ENCODE measurements at places on chromosomes 16 and 17.

- DNase-seq: no peak
Observed at GRCh38 chr17:50815400-50815799, 20.0 kb upstream of the WFIKKN2 start.

GRCh38 chr17:66518108-66518507 is 215.7 kb downstream of the PRKCA start:
- no peak for DNase-seq

- DNase-seq: no peak
Observed at GRCh38 chr17:78408476-78409050, 30.1 kb downstream of the PGS1 start.

DNA sequence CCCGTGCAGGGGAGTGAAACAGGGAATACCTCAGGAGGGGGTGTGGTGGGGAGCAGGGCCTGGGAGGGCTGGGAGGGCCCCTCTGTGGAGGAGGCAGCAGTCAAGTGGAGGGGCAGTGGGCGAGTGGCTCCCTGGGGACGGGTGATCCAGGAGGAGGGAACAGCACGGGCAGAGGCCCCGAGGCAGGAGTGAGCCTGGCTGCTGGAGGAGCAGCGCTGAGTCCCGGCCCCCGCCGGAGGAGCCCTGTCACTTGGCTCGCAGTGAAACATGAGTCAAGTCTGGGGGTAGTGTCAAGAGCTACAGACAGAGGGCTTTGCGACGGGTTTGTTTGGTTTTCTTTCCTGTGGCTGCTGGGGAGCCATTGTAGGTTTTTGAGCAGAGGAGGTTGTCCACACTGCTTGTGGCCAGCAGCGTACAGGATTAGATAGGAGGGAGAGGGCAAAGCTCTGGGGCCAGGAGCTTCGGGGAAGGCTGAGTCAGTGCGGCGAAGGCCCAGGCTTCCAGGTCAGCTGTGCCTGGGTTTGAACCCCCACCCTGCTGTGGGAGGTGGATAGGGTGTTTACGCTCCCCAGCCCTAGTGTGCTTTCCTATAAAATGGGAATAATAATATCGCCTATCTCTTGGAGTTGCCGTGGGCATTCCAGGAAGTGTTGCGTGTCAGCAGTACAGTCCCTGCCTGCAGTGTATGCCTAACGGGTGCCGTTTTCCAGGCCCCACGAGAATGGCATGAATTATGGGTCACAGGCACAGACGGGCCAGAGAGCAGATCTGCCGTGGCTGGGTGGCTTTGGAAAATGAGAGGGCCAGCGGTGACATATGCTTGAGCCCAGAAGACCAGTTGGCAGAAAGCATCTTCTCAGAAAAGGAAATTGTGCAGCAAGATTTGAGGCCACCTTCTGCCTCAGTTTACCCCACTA is 115.9 kb upstream of the CIBAR2 start:
- peak; percentile 31 for DNase-seq

DNA sequence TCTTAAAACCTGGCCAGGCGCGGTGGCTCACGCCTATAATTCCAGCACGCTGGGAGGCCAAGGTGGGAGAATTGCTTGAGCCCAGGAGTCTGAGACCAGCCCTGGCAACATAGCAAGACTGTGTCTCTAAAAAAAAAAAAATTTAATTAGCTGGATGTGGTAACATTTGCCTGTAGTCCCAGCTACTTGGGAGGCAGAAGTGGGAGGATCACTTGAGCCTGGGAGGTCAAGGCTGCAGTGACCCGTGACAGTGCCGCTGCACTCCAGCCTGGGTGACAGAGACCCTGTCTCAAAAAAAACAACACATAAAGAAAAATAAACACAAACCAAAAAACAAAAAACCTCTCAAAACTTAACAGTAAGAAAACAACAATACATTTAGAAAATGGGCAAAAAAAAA is 106.3 kb downstream of the SMG6 start:
- no peak for DNase-seq

- DNase-seq: no peak
Observed at GRCh38 chr17:7880076-7880868, 8.3 kb upstream of the CHD3 start.

DNA sequence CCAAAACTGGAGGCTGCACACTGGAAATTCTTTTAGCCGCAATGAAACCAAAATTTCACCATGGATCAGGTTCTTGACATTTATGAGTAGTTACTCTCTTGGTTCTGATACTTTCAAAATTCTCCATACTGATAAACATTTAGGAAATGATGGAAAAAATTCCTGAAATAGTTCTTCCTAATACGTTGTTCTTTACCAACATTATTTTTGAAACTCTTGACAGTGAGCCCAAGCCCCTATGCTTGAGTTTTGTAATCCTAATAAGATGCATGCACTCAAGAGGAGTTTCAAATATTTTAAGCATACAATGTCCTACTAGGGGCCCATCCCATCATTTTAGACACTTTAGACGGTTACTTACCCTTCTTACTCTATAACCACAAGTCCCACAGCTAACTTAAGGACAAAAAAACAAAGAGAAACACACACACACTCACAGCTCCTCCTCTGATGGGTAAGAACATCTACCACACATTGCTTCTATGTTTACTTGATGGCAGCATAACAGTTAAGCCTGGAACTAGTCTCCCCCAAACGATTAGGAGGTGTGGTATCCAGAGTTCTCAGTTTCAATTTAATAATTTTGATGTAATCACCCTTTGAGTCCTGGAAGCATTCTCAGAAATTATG is 3.7 kb downstream of the VEZF1 start:
- DNase-seq: no peak

- DNase-seq: no peak
Observed at GRCh38 chr17:27586203-27586721, 44.7 kb upstream of the LGALS9 start.

GRCh38 chr16:64132759-64133361 is 989.0 kb downstream of the CDH11 start:
- no peak for DNase-seq

DNA sequence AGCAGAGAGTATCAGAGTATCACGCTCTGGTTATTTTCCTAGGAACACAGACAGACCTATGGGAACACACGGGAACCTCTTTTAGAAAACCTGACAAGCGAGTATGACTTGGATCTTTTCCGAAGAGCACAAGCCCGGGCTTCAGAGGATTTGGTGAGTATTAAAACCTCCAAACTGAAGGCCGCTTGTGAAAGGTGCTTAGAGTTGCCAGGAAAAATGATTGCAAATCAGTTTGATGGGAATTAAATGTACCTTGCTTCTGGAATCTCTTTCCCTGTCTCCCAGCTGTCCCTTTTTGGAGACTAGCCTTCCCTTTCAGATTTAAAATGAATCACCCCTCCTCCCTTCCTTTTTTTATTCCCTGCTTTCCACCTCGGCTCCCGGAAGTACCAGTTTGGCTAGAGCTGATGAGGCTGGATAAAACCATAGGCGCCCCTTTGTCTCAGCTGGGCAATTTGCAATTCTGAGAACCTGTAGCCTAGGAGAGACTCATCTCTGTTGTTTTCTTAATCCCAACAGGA is 27.3 kb downstream of the KAT7 start:
- DNase-seq: no peak
